ENCODE measurements at places on chromosomes 6 and 20.
A peak's percentile ranks its signal among the peaks of the same experiment; 100 is the strongest.

GRCh38 chr6:152636021-152636608, 1.0 kb downstream of the SYNE1 start:
- DNase-seq, result peak; percentile 36

GRCh38 chr6:116859264-116859663, 17.8 kb upstream of the RFX6 start:
- no peak for DNase-seq

DNA sequence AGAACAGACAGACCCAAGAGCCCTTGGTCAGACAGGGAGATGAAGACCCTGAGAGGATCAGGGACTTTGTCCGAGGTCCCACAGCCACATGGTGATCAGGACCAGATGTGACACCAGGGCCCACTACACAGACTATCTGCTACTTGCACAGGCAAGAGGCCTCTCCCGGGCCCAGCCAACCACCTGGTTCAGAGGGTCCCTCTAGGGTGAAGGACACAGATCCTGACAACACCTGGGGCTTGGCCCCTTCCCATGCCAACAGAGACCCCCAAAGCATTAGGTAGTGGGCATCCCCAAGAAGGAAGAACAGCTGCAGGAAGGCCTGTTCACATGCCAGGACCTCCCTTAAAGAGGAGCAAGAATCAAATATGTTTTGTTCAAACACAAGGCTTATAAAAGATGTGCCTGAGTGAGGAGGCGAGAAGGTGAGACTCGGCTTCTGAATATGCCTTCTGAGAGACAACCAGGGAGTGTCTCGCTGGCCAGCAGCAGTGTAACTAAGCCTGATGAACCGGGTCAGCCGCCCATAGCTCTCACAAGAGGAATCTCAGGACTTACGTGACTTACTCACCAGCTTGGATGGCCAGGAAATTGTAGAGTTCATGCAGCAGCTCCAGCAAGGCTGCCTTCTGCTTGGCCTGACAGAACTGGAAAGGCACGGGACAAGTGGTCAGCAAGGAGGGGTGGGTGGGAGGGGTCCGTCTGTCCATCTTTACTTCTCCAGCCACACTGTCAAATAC, 5.0 kb downstream of the LEMD2 start:
- no peak for DNase-seq

DNA sequence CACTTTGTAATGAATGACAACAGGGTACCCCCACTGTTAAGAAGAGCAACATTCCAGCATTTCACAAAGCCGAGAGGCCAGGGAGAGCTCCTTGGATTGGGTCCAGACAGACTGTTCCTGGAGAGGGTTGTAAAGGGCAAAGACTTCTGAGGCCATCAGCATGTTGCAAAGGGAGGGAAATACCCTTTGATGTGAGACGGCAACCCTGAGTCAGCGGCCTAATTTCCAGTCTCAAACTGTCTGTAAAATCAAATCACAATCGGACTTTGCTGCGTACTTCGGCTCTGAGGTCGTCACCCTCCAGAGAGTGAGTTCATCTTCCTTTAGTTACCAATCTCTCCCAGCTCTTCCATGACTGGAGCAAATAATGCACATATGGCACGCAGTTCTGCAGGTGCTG, 101.0 kb upstream of the DTNBP1 start:
- DNase-seq, result no peak

DNA sequence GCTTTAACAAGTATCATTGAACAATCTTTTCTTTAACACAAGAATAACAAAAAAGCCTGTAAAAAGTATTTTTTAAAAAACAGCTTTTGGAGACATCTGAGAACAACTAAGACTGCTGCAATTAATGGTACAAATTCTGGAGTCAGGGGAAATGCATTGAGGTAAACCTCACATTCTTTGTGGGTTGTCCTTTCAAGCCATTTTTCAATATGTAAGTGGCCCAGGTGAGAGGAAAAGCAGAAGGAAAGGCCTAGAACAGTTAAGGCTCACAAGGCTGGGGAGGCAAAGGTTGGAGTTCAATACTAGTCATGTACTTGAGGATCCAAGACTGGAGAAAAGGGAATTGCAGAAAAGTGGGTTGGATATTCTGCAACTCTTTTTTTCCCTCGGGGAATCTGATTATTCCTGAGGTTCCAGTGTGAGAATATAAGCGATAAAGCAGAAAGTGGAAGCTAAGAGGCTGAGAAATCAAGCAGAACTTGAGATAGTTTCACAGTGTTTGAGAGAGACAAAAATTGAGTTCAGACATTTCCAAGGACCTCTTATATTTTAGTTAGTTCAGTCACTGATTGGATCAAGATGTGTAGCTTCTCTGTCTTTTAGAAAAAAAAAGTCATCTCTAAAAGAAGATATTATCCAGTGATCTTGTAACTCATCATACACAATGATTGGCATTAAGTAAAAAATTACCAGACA, 25.0 kb upstream of the TXLNB start:
- DNase-seq, result no peak

DNA sequence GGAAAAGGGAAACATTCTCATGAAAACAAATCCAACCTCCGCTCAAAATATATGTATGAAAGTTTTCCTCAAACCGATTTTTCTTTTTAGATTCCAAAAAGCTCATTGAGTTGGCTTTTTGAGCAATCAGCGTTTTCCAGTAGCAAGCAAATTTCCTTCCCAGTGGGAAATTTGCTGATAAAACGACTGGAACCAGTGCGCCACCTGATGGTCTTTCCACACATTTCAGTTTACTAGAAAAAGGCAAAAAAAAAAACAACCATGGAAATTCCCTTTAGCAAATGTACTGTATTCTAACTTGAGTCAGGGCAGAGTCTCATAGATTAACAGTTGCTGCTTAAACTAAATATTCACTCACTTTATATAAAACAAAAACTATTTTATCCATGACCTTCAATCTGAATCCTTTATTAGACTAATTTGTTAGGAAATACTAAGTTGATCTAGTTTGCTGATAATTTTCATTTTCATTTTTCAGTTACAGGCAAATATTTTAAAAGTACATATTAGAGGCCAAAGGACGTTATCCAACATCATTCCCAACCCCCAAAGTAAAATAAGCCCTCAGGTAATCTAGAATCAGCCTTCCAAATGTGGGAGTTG, 271.5 kb downstream of the FOXA2 start:
- DNase-seq, result peak; percentile 11

Measured in GM13977 (cell line).